ENCODE measurements at places on chromosomes 12 and 14. TPM values are rescaled to one million over a fixed set of nuclear protein-coding genes. Genes with fewer than 3 reads are reported as not detected.

- H3K27me3 ChIP-seq: no peaks in the 10 kb centered on the region
- H3K27ac ChIP-seq: no peak overlapping the region
- DNase-seq: no peak
- peaks cover 9% of the 10 kb centered on the region for H3K4me1 ChIP-seq
These were observed 168.2 kb downstream of the ZFP36L1 start for GRCh38 chr14:68624541-68625220.

- no peak overlapping the region for H3K27ac ChIP-seq
- H3K27me3 ChIP-seq: peaks cover 2% of the 10 kb centered on the region
- no peaks in the 10 kb centered on the region for H3K36me3 ChIP-seq
- peaks cover 14% of the 10 kb centered on the region for H3K4me1 ChIP-seq
- no peak overlapping the region for H3K4me3 ChIP-seq
These were observed 3.8 kb downstream of the CCDC88C start for GRCh38 chr14:91413547-91414474.

GRCh38 chr14:93749076-93749420 is 39.2 kb downstream of the PRIMA1 start:
- no peaks in the 10 kb centered on the region for H3K27me3 ChIP-seq
- H3K4me3 ChIP-seq: no peak overlapping the region
- DNase-seq: no peak
- H3K4me1 ChIP-seq: no peaks in the 10 kb centered on the region
- H3K36me3 ChIP-seq: no peaks in the 10 kb centered on the region

GRCh38 chr12:48216785-48217184 is 13.7 kb upstream of the OR10AD1 start:
- no peak for DNase-seq
- H3K36me3 ChIP-seq: no peaks in the 10 kb centered on the region
- H3K27ac ChIP-seq: no peak overlapping the region
- no peak overlapping the region for H3K4me3 ChIP-seq

GRCh38 chr14:44529026-44529425 is 21.9 kb upstream of the FSCB start:
- no peak for DNase-seq
- H3K4me1 ChIP-seq: peaks cover 2% of the 10 kb centered on the region
- H3K4me3 ChIP-seq: no peak overlapping the region
- H3K27ac ChIP-seq: no peak overlapping the region
- H3K27me3 ChIP-seq: no peaks in the 10 kb centered on the region
- no peaks in the 10 kb centered on the region for H3K36me3 ChIP-seq

DNA sequence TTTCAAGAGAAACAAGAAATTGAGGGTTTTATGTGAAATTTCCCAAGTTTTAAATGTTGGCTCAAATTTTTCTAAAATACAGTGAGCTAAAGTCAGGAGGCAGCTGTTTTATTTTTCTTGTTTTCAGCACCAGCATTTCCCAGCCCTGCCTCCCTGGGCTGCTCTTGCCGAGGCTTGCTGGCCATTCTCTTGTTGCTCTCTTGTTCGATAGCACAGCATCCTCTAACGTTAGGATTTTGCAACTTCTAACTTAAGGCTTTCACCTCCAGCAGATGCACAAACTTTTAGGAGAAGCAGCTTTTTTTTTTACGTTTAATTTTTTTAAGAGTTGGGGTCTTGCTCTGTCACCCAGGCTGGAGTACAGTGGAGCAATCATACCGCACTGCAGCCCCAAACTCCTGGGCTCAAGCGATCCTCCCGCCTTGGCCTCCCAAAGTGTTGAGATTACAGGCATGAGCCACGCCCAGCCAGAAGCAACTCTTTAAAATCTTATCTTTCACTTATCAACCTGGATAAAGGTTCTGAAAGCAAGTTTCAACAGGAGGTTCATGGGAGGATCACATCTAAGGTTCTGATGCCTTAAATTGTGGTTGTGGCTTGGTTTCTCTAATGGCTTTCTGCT is 40.2 kb downstream of the B4GALNT3 start:
- H3K27ac ChIP-seq: no peak overlapping the region
- no peaks in the 10 kb centered on the region for H3K27me3 ChIP-seq
- no peak overlapping the region for H3K4me3 ChIP-seq
- H3K36me3 ChIP-seq: no peaks in the 10 kb centered on the region
- no peak for DNase-seq

TSHR gene
- polyA plus RNA-seq: 0.04 TPM

All from lung (tissue), 17 donors.